A549 treated with Hydrocortisone at 1 μM for 4 hours (cell line): ENCODE measurements at places on chromosomes 7 and 10. TPM values are rescaled to one million over a fixed set of nuclear protein-coding genes. Genes with fewer than 3 reads are reported as not detected.

GIMAP8 gene
- total RNA-seq = not detected in 5 replicates

NEUROD6 gene
- not detected in 5 replicates for total RNA-seq

HOXA1 gene
- total RNA-seq = 2.4 to 3.6 TPM (median 3.3 TPM) in 5 replicates

MBL2 gene
- total RNA-seq = not detected in 5 replicates

OLAH gene
- 0.58 to 0.93 TPM (median 0.66 TPM) in 5 replicates for total RNA-seq

TAF5 gene
- 2.2 to 3.1 TPM (median 2.9 TPM) in 5 replicates for total RNA-seq

FKBP6 gene
- total RNA-seq = not detected in 5 replicates

ZC3HAV1L gene
- total RNA-seq = 3.1 to 8.6 TPM (median 6.5 TPM) in 5 replicates

ELFN1 gene
- 0.28 to 0.43 TPM (median 0.37 TPM) in 5 replicates for total RNA-seq

SLF2 gene
- 8.0 to 10.8 TPM (median 9.5 TPM) in 5 replicates for total RNA-seq

CPEB3 gene
- total RNA-seq = 0.26 to 0.40 TPM (median 0.33 TPM) in 5 replicates

ST8SIA6 gene
- total RNA-seq = 0.06 to 0.12 TPM (median 0.06 TPM) in 4 of 5 replicates, not detected in the other

SPDYE16 gene
- not detected in 5 replicates for total RNA-seq

CXCL12 gene
- total RNA-seq = 0.06 to 0.24 TPM (median 0.13 TPM) in 5 replicates

VWA2 gene
- total RNA-seq = 0.05 TPM in 3 of 5 replicates, not detected in the others

CRTAC1 gene
- total RNA-seq = 1.0 to 1.4 TPM (median 1.3 TPM) in 5 replicates
